Hepatocyte (in vitro differentiated cells): ENCODE measurements at places on chromosomes 1 and 21. TPM values are rescaled to one million over a fixed set of nuclear protein-coding genes. Genes with fewer than 3 reads are reported as not detected.
A peak's percentile ranks its signal among the peaks of the same experiment; 100 is the strongest.

- DNase-seq = no peak
Observed at GRCh38 chr1:173960625-173961024, 43.5 kb upstream of the SERPINC1 start.

The LPAR3 gene
- 0.18 and 1.3 TPM in 2 replicates for polyA plus RNA-seq

The MEX3A gene
- 9.3 and 10.8 TPM in 2 replicates for polyA plus RNA-seq

The HSPA6 gene
- polyA plus RNA-seq = 0.41 and 13.2 TPM in 2 replicates

The TMIGD3 gene
- 5.2 TPM in 2 replicates for polyA plus RNA-seq

The LACTBL1 gene
- polyA plus RNA-seq = not detected in 2 replicates

DNA sequence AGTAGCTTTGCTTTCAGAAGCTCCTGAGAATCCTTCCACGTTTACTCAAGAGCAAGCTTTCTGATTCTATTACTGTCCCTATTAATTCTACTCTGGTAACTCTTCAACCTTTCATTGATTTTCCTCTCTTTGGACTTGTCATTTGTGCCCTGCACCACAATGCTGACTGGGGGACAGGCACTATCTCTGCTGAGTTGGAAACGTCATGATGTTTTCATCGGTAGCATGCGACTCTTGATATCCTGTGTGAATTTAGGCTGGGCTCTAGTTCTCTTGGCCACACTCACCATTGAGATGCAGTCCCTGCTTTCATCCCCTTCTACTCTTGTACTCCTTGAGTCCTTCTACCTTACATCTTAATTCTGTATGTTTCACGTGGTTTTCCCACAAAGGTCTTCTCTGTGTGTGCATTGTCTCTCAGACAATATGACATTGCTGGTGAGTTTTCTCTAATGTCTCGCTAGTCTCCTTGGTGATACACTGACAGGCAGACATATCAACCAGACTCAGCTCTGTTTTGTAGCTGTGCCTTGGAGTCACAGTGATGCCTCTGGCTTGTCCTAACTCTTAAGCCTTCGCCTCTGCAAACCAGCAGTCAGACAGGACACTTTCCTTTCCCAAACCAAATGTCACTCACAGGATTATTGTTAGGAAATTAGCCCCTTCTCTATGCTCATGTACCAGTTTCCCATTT lies 223.6 kb upstream of the ADGRL2 start:
- no peak for DNase-seq

GRCh38 chr1:42886046-42886739 lies 39.8 kb downstream of the ZNF691 start:
- DNase-seq = no peak

GRCh38 chr1:1355416-1355815 lies 2.9 kb downstream of the MXRA8 start:
- peak; percentile 71 for DNase-seq

- no peak for DNase-seq
Observed at GRCh38 chr1:99062192-99062591, 57.5 kb upstream of the PLPPR5 start.

DNA sequence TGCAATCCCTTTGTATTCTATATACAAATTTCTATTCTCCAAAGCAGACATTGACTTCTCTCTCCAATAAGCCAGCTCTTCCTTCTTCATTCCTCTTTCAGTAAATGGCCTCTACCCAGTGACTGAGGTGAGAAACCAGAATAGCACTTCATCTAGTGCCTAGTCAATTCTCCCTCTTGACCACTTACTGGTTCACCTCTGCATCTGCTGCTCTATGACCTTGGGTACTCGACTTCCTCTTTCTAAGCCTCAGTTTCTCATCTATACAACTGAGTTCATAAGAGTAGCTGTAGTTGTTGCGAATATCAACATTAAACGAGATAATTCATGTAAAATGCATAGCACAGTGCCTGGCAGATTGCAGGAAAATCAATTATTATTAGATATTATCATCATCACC lies 12.4 kb downstream of the LYST start:
- no peak for DNase-seq

The FALEC gene
- 0.39 TPM in 1 of 2 replicates, not detected in the other for polyA plus RNA-seq

GRCh38 chr1:110309767-110310166 lies 29.4 kb upstream of the RBM15 start:
- peak; percentile 23 for DNase-seq

GRCh38 chr1:51744506-51745303 lies 127.8 kb downstream of the OSBPL9 start:
- no peak for DNase-seq

DNA sequence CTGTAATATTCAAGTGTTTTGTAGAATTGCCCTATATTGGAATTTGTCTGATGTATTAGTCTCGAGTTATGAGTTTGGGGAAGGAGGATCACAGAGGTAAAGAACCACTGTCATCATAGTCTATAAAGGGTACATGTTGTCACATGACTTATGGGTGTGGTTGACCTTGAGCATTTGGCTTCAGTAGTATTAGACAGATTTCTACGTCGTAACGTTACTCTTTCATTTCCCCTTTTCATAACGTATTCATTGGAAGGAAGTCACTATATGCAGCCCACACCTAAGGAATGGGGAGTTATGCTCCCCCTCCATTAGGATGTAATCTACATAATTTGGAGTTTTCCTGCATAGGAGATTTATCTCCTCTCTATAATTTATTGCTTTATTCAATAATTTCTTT lies 110.1 kb upstream of the VAV3 start:
- no peak for DNase-seq

The ATP5IF1 gene
- polyA plus RNA-seq = 503 and 524 TPM in 2 replicates

The FMO5 gene
- 44.6 and 49.5 TPM in 2 replicates for polyA plus RNA-seq

DNA sequence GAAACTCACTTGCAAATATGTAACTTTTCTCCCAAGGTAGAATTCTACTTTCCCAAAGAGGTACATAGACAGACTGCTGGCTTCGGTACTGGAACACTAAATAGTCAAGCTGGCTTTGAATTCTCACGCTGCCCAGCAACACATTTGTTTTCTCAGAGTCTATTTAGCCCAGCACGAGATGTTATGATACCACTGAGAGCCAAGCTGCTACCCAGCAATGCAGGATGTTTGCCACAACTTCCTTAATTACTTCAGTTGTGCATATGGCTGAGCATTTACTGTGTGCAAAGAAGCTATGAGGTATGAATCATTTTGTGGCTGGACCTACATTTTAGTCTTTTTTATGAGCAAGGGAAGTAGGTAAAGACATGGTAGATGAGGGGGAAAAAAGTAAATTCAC lies 793.2 kb downstream of the PLA2G4A start:
- DNase-seq = no peak

The LPGAT1 gene
- polyA plus RNA-seq = 25.3 and 36.4 TPM in 2 replicates

The NCF2 gene
- 0.52 and 3.1 TPM in 2 replicates for polyA plus RNA-seq

The ZMPSTE24 gene
- 32.6 and 35.6 TPM in 2 replicates for polyA plus RNA-seq

The UROD gene
- polyA plus RNA-seq = 152 and 167 TPM in 2 replicates

- no peak for DNase-seq
Observed at GRCh38 chr1:58011978-58012377, 534.5 kb downstream of the OMA1 start.

DNA sequence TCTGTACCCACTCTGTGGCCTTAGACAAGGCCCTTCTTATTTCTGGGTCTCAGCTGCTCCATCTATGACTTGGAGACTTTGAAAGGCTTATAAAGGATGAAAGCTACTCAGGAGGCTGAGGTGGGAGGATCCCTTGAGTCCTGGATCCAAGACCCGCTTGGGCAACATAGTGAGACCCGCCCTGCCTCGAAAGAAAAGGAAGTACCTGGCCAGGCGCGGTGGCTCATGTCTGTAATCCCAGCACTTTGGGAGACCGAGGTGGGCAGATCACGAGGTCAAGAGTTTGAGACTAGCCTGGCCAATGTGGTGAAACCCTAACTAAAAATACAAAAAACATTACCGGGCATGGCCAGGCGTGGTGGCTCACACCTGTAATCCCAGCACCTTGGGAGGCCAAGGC lies 13.4 kb downstream of the ID3 start:
- DNase-seq = no peak

The S100A5 gene
- 0.54 and 1.0 TPM in 2 replicates for polyA plus RNA-seq

DNA sequence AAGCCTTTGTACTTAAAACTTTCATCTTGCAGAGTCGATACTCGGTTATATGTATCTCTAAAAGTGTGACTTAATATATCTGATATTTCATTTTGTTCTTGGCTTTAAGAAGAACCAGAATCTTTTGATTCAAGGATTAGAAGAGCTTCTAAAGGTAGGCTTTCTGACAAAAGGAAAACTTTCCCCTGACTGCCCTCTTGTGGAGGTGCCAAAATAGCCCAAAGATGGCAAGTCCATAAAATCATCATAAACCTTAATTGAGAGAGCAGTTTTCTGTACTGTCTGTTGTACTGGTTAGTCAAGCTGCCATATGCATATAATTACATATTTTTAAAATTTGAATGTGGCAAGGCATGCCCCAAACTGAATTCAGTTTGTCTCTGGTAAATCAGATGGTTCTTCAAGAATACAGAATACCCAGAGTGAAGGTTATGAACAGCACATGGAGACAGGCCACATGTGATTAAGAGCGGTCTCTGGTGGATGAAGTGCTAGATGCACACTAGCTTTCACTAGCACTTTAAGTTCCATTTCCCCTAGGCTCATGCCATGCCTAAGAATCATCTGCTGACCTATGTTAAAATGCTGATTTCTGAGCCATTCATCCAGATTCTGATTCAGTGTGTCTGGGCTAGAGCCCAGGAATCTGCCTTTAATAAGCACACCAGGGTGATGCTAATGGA lies 27.7 kb upstream of the ELAVL4 start:
- no peak for DNase-seq

The KCNA3 gene
- polyA plus RNA-seq = not detected in 2 replicates

DNA sequence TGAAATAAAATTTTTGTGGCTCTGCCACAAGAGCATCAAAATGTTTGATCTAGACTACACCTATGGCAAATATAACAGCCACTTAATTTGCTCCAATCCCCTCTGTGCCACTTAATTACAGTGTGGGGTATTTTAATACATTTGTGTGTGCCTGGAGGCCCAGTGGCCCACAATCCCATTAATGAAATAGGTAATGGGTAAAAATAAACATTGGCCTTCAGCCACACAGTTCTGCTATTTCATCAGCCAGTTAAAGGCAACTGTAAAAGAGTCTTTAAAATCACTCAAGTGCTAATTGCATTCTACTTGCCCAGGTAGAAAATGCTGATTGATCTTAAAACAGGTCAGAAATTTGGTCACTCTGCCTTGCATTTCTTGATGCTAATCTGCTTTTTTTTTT lies 151.6 kb upstream of the UBE2U start:
- DNase-seq = no peak

The FCAMR gene
- polyA plus RNA-seq = 0.52 TPM in 1 of 2 replicates, not detected in the other

- DNase-seq = peak; percentile 36
Observed at GRCh38 chr1:165564561-165564960, 20.8 kb downstream of the LRRC52 start.

- no peak for DNase-seq
Observed at GRCh38 chr21:46165098-46165497, 9.7 kb upstream of the FTCD start.

GRCh38 chr1:22773981-22774832 lies 63.6 kb downstream of the EPHB2 start:
- DNase-seq = no peak

The GJA4 gene
- 3.7 and 7.7 TPM in 2 replicates for polyA plus RNA-seq

The FYB2 gene
- polyA plus RNA-seq = 18.6 and 21.0 TPM in 2 replicates

The PANK4 gene
- polyA plus RNA-seq = 21.3 and 21.5 TPM in 2 replicates

DNA sequence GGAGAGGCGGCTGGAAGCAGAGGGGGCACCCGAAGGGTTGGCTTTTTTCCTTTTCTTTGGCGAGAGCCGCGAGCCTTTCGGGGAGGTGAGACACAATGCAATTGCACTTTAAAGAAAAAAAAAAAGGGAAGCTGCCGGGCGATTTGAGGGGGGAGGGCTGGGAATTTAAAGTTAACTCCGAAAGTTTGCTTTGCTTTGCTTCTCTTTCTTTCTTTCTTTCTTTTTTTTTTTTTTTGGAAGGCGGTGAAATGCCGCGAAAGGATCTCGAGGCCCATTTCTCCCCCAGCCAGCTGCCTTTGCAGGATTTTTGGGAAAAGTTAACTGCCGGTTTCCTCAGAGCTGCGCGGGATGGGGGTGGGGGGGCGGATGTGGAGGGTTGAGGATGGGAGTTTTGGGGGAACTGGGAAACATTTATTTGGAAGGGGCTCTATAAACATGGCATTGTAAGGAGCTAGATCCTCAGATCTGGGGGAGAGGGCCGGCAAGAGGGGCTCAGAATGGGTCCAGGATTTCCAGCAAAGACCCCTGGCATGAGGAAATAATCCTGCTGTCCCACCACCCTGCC lies 997 bp downstream of the ZNF362 start:
- no peak for DNase-seq

The ZYG11B gene
- polyA plus RNA-seq = 5.4 and 8.0 TPM in 2 replicates

The ESRRG gene
- 2.8 and 7.1 TPM in 2 replicates for polyA plus RNA-seq

GRCh38 chr1:41348394-41348793 lies 12.8 kb upstream of the FOXO6 start:
- DNase-seq = no peak

DNA sequence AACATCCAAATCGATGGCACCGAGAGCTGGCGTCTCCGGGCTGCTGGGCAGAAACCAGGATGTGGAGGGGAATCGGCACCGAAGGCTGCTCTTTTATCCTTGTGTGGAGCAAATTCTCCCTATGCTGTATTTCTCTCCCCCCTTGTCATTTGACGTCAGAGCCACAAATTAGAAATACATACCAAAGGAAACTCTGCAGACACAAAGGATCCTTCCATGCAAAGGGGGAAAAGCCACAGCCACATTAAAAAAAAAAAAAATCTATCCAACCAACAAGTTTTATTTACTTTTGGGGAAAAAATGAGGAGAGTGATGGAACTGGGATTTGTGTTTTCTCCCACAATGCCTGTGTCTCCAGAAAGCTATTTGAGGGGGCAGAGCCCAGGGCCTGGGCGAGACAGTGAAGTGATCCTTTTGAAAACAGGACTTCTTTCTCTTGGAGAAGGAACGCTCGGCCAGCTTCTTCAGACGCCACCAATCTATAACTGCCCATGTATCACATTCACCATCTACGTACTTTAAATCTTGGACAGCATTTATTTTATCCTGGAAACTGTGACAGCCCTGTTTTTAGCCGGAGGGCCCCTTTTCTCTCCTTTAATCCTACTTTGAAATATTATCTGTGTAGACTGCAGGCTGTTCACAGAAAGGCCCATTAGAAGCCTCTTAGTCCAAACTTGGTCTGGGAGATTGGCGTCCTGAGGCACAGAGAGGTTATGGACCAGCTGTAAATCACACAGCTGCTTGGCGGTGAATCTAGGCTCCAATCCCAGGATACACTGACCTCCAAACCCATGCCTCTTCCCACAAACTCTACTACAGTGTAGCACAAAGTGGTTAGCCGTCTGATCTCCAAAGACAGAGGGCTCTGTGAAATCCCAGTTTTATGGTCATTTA lies 4.5 kb downstream of the KANK4 start:
- no peak for DNase-seq

DNA sequence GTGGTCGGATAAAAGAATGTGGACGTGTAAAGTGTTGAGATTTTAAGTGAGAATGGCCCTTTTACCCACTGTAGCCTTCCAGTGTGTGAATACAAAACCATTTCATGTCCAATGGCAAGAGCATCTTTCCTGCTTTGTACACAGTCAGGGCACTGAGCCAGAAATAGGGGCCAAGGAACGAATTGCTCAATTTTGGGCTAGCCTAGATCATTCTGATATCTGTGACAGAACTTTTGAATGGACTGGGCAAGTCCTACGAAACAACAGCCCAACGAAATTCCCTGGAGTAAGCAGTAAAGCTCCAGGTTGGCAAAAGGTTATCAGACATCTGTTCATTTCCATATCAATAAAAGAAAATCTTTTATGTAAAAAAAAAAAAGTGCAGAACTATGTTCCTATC lies 5.5 kb downstream of the KIF26B start:
- DNase-seq = no peak

GRCh38 chr21:25188677-25189079 lies 418.6 kb downstream of the MRPL39 start:
- no peak for DNase-seq
